A549 treated with RU486 at 1 μM for 4 hours (cell line): ENCODE measurements at places on chromosomes 5 and 9. TPM values are rescaled to one million over a fixed set of nuclear protein-coding genes. Genes with fewer than 3 reads are reported as not detected.

Gene GLDC
- 12.1 to 13.3 TPM (median 12.9 TPM) in 5 replicates for total RNA-seq

Gene PRPF4
- 54.5 to 61.0 TPM (median 57.9 TPM) in 5 replicates for total RNA-seq

Gene SHB
- total RNA-seq = 37.8 to 61.8 TPM (median 57.7 TPM) in 5 replicates

Gene OR1K1
- total RNA-seq = not detected in 5 replicates

Gene MAMDC2
- 0.21 to 0.65 TPM (median 0.36 TPM) in 5 replicates for total RNA-seq
